ENCODE measurements at places on chromosomes 1 and 21.

DNA sequence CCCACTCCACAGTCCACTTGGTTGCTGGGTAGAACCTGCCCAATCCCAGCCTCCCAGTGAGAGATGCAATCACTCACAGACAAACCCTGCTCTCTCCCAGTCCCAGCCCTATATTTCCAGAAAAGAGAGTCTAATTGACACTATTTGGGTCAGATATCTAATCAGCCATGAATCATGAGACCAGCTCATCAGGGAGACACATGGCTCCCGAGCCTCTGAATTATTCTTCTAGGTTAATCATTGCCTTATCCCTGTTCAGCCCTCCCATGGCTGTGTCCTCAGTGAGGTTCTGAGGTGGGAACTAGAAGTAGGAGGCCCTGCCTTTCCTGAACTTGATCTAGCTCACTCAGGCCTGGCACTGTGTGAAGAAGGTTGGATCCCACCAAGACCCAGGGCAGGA lies 49.9 kb upstream of the ZC3H12A start:
- no peak for DNase-seq

GRCh38 chr1:9263984-9264872 lies 28.5 kb upstream of the SPSB1 start:
- DNase-seq = no peak

GRCh38 chr1:91502672-91503184 lies 2.1 kb downstream of the CDC7 start:
- no peak for DNase-seq

- no peak for DNase-seq
Observed at GRCh38 chr1:119879510-119880434, 16.5 kb downstream of the ADAM30 start.

- DNase-seq = no peak
Observed at GRCh38 chr21:26965907-26966581, 844 bp downstream of the ADAMTS5 start.

DNA sequence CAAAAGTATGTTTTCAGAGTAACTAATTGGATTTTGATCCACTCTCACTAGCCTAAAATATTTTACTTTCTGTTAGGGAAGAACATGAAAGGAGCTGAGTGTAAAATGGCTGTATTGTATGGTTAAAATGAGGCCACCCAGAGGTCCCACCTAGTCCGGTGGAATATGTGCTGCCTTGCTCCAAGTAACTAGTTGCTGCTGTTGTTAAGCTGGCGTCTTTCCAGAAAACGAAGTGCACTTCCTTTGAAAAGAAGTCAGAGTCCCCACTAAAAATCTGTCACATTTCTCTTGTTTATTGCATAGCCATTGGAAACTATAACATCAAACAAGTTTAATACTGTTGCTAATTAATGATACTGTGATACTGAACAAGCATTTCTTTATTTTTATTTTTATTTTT lies 3.2 kb downstream of the SLC25A33 start:
- DNase-seq = no peak

GRCh38 chr21:45923146-45923545 lies 58.4 kb upstream of the COL6A1 start:
- DNase-seq = no peak

GRCh38 chr1:201653883-201654282 lies 115.0 kb downstream of the NAV1 start:
- no peak for DNase-seq

DNA sequence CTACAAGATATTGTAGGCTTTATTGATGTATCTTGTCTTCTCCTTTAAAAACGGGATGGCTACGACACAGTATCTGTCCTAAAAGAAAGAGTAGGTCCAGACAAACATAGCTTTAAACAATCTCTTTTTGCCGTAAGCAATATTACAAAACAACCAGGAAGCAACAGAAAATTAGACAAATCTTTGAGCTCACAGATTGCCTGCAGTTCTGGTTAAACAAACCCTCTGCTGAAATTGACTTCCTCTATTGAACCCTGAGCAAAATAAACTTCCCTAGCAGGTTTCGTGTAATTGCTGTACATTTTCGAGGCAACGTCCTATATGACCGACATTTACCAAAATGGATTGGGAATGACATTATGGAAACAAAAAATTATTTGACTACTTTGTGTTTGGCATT lies 50.6 kb downstream of the CHML start:
- DNase-seq = no peak

- peak; percentile 84 for DNase-seq
Observed at GRCh38 chr1:20732071-20732587, 374 bp downstream of the SH2D5 start.

GRCh38 chr1:70042090-70042731 lies 163.2 kb downstream of the LRRC40 start:
- DNase-seq = no peak

- DNase-seq = no peak
Observed at GRCh38 chr1:17098446-17099317, 20.6 kb downstream of the PADI2 start.

- no peak for DNase-seq
Observed at GRCh38 chr1:229155472-229155871, 115.4 kb upstream of the RAB4A start.

GRCh38 chr21:34018185-34018584 lies 55.2 kb upstream of the MRPS6 start:
- DNase-seq = no peak

GRCh38 chr1:194176212-194176611 lies 989.8 kb upstream of the B3GALT2 start:
- no peak for DNase-seq

GRCh38 chr21:32424674-32425073 lies 12.2 kb downstream of the EVA1C start:
- no peak for DNase-seq

GRCh38 chr1:106883208-106883607 lies 173.3 kb upstream of the PRMT6 start:
- DNase-seq = no peak

GRCh38 chr1:1098681-1099421 lies 17.0 kb downstream of the C1orf159 start:
- DNase-seq = no peak

DNA sequence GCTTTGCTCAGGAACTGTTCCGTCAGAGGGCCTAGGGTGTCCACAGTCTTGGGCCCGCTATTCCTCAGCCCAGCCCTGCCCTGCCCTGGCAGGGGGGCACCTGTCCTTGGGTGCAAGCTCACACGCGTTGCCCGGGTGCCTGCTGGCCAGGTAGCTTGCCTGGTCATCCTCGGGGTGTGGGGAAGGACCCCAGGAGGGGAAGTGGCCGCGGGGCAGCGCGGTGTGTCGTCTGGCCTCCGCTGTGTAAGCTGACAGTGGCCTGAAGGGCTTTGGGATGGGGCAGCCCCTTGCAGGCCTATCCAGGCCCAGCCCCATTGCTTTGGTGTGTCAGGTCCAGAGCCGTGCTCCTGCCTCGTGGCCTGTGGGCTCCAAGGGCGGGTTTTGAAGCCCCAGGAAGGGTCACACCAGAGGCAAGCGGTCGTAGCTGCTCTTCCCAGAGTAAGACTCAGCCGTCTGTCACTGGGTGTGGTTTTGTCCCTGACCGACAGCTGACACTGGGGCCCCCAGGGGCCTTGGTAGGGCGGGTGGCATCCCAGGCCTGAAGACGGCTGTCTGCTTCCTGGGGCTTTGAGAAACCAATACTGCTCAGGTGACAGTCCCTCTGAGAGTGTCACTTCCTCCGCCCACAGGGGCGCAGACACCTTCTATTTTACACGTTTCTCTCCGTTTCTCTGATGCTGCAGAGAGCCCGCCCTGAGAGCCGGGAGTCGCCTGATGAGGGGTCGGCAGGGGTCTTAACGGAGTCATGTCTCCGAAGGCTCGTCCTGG lies 72.1 kb downstream of the SKI start:
- DNase-seq = no peak

- no peak for DNase-seq
Observed at GRCh38 chr1:61459345-61459744, 265.6 kb downstream of the TM2D1 start.

GRCh38 chr21:42746593-42747275 lies 93.3 kb downstream of the PDE9A start:
- DNase-seq = no peak

GRCh38 chr21:42815217-42815616 lies 64.1 kb downstream of the WDR4 start:
- DNase-seq = no peak

DNA sequence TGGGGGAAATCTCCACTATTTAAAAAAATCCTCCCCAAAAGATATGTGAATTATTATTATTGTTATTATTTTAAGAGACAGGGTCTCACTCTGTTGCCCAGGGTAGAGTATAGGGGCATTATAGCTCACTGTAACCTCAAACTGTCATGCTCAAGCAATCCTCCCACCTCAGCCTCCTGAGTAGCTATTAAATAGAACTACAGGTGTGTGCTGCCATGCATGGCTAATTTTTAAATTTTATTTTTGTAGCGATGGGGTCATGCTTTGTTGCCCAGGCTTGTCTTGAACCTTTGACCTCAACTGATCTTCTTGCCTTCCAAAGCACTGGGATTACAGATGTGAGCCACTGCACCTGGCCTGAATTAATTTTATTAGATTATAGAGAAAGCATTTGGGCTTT lies 116.8 kb downstream of the RABGAP1L start:
- DNase-seq = no peak

DNA sequence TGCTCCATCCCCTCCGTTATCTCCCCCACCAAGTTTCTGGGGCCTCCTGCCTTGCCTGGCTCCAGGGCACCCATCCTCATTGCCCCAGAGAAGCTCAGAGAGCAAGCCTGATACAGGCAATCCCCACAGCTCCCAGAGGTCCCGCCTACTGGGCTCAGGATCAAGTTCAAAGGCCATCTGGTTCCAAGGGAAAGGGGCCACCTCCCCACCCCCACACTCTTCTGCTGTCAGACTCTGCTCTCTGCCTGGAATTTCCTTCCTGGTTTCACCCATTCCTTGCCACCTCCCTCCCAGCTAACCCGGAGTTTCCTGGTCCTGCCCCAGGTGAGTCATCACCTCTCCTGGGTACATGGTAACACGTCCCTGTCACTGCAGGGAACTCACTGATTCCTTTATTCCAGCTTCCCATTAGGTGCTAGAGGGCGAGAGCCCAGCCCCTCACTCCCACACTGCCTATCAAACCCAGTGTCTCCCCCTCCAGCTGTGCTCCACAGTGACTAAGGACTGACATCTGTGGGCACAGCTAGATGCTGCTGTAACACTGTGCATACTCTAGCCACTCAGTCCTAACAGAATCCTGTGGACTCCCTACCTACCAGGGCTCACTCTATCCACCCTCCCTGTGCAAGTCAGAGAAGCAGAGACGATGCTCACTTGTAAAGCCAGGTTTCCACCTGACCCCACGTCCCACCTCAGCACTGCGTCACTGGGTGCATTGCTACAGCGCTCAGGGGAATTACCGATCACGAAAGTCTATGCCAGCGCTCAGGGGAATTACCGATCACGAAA lies 21.8 kb downstream of the RSPH1 start:
- DNase-seq = no peak

DNA sequence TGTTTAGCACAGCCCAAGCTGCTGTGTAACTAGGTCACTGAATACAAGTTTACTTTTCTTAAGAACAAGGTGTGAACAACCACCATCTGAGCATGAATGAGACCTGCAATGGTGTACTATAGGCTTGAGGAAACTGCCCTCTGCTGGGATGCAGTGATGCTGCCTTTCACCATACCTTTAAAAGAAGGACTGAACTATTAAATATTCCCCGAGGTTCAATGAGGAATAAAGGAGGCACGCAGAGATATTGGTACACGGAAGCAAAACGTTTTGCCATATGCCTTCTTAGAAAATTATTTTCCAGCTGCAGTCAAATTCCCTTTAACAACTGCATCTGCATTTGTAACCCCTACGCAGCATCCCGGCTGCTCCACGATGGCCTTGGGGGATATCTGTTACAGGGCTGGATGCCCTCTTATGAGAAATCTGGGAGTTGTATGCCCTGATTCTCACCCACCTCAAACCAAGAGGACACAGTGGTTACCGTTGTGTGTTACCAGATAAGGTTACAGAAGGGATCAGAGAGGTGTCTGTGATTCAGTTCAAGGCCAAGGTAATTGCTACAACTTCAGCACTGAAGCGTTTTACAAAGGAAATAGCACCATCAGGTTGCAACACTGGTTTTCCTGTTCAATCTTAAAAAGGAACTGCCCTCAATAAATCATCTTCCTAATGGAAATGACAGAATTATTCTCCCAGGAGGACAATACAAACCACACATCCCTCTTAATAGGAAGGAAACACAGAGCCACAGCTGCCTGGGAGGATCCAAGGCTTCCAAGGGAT lies 470.5 kb downstream of the LTN1 start:
- no peak for DNase-seq

DNA sequence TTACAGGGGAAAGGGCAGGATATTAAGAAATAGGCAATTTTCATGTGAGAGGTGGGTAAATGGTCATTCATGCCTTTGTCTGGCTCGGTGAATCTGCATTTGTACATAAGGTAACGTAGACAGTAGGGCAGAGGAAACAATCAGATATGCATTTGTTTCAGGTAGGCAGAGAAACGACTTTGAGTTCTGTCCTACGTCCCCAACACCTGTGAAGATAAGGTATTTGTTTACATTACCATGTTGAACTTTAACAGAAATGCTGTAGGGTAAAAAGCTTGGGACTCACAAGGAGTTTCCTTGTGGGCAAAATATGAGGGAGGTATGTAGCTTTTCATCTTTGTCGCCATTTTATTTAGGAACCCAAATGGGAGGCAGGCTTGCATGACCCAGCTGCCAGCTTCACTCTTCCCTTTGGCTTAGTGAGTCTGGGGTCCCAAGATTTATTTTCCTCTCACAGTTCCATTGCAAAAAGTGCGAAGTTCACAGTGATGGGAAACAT lies 31.4 kb downstream of the B3GALT5 start:
- DNase-seq = no peak

- no peak for DNase-seq
Observed at GRCh38 chr1:62682531-62682930, 5.7 kb downstream of the DOCK7 start.

DNA sequence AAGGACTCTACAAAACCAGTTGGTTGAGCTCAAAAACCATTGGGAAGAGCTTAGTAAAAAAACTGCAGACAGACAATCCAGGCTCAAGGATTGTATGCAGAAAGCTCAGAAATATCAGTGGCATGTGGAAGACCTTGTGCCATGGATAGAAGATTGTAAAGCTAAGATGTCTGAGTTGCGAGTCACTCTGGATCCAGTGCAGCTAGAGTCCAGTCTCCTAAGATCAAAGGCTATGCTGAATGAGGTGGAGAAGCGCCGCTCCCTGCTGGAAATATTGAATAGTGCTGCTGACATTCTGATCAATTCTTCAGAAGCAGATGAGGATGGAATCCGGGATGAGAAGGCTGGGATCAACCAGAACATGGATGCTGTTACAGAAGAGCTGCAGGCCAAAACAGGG lies 104.0 kb upstream of the BMP8A start:
- no peak for DNase-seq

GRCh38 chr1:219931033-219931432 lies 2.7 kb upstream of the SLC30A10 start:
- no peak for DNase-seq

GRCh38 chr1:30612536-30613065 lies 110.8 kb downstream of the MATN1 start:
- DNase-seq = peak; percentile 20

DNA sequence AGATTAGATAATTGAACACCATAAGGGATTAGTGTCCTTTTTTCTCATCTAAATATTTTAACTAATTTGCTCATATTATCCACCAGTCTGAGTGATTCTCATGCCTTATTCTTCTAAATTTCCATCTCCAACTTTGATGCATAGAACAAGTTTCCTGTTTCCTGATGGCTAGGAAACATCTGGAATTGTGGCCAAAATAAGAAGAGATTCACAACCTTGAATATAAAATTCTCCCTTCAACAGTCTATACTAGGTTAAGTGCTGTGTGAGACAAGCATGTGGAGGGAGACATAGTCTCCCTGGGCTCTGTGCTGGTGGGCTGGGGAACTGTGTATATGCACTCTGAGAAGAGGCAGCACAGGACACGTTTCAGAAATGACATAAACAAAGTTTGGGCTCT lies 21.6 kb upstream of the ROR1 start:
- no peak for DNase-seq

- DNase-seq = no peak
Observed at GRCh38 chr1:173360487-173361063, 116.6 kb upstream of the PRDX6 start.
